ENCODE measurements at places on chromosomes 3 and 15. TPM values are rescaled to one million over a fixed set of nuclear protein-coding genes. Genes with fewer than 3 reads are reported as not detected.

Gene COPB2
- 354 TPM for total RNA-seq

Gene DPPA2
- total RNA-seq: not detected

Gene SEMA6D
- total RNA-seq: 14.9 TPM

Gene LCTL
- 0.12 TPM for total RNA-seq

Gene TPRG1
- total RNA-seq: 0.15 TPM

Gene ANKRD63
- not detected for total RNA-seq

Gene TTLL13
- not detected for total RNA-seq

Gene SLC9A9
- total RNA-seq: 26.1 TPM

Gene GCSAM
- not detected for total RNA-seq

Gene PARP15
- total RNA-seq: not detected
